Kasumi-1 (cell line): ENCODE measurements at places on chromosomes 11 and 22.

- no peak for DNase-seq
These were observed 94.2 kb upstream of the FAT3 start for GRCh38 chr11:92130421-92130831.

GRCh38 chr11:120601536-120601935, 90.0 kb downstream of the GRIK4 start:
- DNase-seq, result no peak

GRCh38 chr22:19876941-19877625, 22.4 kb upstream of the GNB1L start:
- no peak for DNase-seq

GRCh38 chr22:43541462-43542407, 129.9 kb downstream of the MPPED1 start:
- DNase-seq, result no peak

DNA sequence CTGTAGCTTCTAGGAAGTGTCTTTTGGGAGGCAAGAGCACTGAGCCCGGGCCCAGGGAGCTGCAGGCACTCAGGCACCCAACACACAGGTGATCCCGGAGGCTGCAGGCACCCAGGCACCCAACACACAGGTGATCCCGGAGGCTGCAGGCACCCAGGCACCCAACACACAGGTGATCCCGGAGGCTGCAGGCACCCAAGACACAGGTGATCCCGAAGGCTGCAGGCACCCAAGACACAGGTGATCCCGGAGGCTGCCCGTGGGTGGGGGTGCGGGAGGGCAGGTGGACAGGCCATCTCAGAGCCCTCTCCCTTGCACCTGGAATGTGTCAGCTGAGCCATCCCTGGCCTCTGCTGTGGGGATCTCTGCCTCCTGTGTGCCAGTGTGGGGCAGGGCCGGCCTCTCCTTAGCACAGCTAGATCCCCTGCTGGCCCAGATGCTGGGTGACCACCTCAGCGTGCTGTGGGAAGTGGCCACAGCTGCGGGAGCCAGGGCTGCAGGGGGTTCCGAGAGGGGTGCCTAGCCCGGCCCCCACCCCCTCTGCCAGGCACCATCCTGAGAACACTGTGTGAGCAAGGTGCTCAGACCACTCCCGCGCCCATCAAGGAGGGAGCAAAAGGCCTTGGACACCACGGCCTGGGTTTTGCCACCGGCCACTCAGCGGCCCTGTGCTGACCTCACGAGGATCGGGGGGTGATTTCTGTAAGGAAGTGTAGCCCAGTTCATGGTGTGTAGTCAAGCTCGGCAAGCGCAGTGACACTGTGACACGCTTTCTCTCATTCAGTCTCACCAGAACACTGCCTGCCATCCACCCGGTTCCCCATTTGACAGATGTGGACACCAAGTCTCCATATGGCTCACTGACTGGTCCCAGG, 14.2 kb downstream of the MRGPRG start:
- DNase-seq, result no peak

- no peak for DNase-seq
These were observed 789 bp downstream of the RPS13 start for GRCh38 chr11:17076517-17077239.

DNA sequence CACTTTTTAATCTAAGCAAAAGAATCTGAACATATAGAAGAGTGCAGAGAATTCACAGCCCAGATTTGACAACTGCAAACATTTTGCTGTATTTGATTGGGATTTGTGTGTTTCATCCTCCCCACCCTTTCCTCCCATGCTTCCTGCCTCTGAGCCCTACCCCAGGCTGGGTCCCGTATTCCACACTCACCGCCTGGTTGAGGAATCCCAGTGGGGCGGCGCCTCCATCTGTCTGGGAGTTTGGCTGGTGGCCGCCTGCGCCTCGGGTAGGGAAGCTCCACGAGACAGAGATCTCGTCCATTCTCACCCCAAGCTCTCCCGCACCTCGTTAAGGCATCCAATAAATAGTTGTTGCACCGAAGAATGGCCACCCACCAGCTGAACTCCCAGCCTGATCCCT, 105.9 kb upstream of the SLC22A12 start:
- no peak for DNase-seq

GRCh38 chr11:72234920-72235319, 9.1 kb downstream of the PHOX2A start:
- DNase-seq, result no peak

DNA sequence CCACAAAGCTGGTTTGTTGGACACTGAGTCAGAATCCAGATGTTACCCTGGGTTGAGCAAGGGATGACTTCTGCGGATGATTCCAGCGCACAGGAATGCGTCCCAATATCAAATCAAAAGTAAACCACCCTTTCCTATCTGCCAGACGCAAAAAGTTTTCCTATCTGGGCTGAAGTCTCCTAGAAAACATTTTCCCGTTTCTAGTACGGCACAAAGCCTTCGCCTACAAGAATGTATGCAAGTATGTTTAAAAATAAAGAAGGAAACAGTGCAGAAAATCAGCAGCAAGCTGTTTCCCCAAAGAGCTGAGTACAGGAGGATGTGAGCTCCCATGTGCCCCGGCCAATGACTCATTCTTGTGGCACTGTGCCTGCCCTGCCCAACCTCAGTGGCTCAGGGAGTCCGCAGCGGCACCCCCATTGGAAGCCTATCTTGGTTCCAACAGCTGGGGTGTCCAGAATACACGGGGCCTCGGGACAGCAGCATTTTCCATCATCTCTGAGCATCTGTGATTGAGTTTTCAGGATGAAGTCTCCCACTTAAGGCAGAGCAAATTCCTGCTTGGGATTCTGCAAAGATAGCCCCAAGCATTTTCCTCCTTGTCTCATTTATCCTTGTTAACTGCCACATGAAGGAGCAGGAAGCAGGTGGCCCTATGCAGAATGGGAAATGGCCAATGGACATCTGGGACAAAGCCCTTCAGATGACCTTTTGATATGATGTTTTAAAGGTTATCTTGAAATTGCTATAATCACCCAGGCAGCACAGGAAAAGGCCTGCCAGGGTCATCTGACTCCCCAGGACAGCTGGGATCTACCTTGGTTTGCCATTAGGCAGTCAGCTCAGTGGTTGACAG, 17.5 kb downstream of the KCNJ5 start:
- DNase-seq, result peak; percentile 93

DNA sequence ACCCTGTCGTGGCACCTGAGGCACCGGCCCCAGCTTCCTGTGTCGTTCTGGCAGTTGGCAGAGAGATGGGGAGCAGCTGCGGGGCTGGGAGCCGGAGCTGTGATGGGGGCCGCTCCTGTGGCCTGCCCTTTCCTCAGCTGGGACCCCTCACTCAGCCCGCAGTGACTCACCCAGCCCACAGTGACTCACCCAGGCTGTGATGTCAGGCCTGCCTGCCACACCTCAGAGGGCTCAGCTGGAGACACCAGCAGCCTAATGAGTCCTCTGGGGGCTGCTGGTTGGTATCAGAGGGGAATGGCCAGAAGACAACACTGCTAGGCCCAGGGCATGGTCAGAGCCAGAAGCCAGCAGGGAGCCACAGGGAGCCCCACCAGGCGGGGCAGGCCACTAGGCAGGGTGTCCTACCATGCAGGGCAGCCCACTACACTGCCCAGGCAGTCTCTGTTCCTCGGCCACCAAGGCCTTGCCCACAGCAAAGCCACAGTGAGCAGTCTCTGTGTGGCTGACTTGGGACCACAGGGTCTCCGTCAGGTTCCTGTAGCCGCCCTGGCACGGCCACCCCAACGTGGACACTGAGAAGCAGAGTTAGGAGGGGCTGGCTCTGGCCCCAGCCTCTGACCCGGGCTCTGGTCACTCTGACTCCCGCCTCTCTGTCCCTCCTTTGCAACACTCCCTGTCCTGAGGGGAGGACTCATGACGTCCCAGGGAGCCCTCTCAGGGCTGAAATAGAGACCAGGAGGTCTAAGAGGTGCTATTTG, 4.2 kb upstream of the FXYD2 start:
- no peak for DNase-seq

DNA sequence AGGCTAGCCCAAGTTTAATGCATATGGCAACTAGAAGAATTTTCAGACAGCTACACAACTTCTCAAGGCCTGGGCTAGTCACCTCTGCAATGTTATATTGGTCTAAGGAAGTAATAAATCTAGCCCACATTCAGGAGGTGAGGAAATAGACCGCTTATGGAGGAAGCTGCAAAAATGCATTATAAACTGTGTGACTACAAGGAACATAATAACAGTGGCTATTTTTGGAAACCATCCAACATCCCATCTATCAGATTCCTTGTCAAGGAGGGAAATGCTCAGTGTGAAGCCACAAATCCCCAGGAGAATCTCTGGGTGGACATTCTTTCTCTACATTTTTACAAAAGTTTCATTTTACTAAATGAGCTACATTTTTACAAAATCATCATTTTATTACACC, 76.1 kb downstream of the BBOX1 start:
- no peak for DNase-seq

GRCh38 chr11:67652965-67653845, 2.7 kb upstream of the ACY3 start:
- DNase-seq, result no peak

- no peak for DNase-seq
These were observed 9.4 kb downstream of the AASDHPPT start for GRCh38 chr11:106086850-106087249.

- DNase-seq, result no peak
These were observed 472 bp downstream of the UBXN1 start for GRCh38 chr11:62678433-62678769.

GRCh38 chr11:57476757-57477506, 16.6 kb downstream of the RTN4RL2 start:
- DNase-seq, result peak; percentile 70

DNA sequence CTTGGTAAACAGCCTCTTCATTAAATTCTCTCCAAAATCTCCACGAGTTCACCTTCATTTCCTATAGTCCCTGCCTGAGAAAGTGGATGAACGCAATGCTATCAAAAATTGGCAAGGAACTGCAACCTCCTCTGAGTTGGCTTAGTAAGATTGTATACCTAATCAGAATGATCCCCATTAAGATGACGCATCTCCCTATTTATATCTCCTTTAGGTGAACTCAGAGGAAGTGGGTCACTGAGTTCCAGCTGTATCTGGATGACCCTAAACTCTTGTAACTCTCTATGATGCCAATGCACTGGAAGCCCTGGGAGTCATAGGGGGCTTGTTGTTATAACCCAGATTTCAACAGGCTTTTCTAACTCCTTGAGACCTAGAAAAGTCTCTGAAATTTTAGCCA, 48.2 kb downstream of the OR10A6 start:
- DNase-seq, result no peak

DNA sequence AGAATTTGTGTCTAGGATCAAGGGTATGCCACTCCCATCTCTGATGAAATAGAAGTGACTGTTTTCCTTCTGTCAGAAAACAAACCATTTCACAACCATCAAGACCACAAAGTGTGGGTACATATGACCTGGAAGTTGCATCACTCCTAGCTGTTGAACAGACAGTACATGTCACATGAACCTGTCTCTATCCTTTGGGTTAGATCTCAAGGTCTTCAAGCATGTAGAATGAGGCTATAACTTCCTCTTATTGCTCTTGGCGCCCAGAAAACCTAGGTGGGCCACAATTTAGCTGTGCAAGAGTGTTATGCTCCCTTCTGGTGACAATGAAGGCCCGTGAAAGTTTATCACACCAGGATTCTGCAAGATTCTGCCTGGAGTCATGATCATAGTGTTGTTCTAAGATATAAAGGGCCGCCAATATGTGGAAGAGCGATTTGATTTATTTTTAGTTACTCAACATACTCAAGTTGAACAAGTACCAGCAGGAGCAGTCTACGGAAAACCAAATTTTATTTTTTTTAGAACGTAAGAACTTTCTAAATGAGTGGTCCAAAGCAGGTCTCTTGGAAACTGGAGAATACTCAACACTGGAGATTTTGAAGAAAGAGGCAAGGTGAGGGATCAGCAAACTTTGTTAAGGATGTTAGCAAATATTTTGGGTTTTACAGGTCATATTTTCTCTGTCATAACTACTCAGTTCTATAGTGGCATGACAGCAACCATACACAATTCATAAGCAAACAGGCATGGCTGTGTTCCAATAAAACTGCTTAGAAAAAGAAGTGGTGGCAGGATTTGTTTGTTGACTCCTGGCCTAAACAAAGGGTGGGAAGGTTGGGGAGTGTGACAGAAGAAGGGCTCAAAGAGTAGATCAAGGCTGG, 101.8 kb downstream of the USP35 start:
- DNase-seq, result peak; percentile 98

DNA sequence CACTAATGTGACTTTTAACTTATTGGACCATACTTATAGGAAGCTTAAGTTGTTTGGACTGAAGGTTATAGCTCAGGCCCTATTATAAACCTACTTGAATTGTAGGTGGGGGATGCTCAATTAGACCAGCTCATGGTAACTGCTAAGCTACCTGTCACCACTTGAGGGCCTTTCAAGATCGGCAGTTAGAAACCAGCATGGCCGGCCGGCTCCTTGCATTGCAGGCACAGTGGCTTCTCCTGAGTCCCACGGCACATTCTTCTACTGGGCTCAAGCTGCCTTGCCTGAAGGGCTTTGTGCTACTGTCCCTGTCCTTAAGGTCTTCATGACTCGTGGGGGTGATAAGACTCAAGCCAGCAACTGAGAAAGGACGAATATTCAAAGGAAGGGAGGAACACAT, 70.8 kb downstream of the TBC1D22A start:
- DNase-seq, result no peak

DNA sequence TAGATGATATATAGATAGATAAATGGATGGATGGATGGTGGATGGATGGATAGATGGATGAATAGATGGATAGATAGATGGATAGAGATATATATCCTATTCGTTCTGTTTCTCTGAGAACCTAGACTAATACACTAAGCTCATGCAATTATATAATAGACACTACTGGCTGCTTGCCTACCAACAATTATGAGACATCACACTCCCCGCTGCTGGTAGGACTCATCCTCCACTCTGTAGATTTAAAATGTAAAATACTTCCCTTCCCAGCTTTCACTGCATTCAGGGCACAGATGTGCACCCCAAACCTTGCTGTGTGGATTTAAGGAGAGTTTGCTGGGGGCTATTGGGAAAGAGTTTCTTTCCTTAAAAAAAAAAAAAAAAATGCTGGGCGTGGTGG, 28.3 kb upstream of the RCN1 start:
- no peak for DNase-seq

- no peak for DNase-seq
These were observed 59.0 kb downstream of the MYH9 start for GRCh38 chr22:36328635-36329253.

- no peak for DNase-seq
These were observed 20.4 kb upstream of the LDLRAD3 start for GRCh38 chr11:35923452-35923851.

GRCh38 chr22:24187731-24188644, 6.7 kb downstream of the SUSD2 start:
- DNase-seq, result no peak

- DNase-seq, result no peak
These were observed 25.0 kb upstream of the SUSD2 start for GRCh38 chr22:24156141-24156912.

DNA sequence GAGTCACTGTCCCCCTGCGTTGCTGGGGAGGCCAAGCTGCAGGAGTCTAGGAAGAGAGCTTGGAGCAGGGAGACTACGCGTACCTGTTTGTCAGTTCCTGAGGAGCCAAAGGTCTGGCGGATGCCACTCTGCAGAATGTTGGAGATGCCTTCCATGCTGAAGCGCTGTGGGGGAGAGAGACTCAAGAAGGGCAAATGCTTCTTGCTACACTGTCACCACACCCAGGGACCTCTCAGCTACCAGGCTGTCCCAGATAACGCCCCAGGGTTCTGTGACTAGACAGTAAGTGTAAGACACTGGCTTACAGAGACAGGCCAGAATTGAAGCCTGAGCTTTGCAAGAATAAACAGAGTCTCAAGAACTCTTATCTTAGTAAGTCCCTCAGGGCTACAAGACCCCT, 42.0 kb downstream of the FEZ1 start:
- no peak for DNase-seq

GRCh38 chr11:97254790-97255189, 865.0 kb downstream of the JRKL start:
- DNase-seq, result no peak
